Inflammatory macrophage (primary cell): ENCODE measurements at places on chromosomes 11 and 22.
A peak's percentile ranks its signal among the peaks of the same experiment; 100 is the strongest.

- DNase-seq, result no peak
Measured at GRCh38 chr11:125079878-125080530, 16.9 kb downstream of the SLC37A2 start.

DNA sequence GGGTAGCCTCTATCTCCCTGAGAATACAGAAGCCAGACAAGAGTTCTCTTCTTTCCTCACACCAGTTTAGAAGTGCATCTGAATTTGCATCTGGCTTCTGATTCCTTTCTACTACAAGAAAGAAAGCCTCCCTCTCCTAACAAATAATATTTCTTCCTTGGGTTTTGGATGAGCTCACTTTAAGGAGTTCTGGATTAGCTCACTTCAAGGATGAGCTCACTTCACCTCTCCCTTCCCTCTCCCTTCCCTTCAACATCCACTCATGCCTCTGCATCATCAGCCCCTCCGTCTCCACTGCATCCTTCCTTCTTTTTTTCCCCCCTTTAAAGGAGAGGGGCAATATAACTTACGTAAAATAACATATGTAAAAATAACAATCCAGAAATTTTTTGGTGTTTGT is 1.6 kb upstream of the MTNR1B start:
- no peak for DNase-seq

GRCh38 chr22:46297151-46297812 is 612 bp downstream of the GTSE1 start:
- no peak for DNase-seq

GRCh38 chr11:56841210-56841810 is 92.8 kb upstream of the OR9G4 start:
- peak; percentile 60 for DNase-seq

- DNase-seq, result no peak
Measured at GRCh38 chr22:45217345-45217744, 23.3 kb downstream of the KIAA0930 start.

DNA sequence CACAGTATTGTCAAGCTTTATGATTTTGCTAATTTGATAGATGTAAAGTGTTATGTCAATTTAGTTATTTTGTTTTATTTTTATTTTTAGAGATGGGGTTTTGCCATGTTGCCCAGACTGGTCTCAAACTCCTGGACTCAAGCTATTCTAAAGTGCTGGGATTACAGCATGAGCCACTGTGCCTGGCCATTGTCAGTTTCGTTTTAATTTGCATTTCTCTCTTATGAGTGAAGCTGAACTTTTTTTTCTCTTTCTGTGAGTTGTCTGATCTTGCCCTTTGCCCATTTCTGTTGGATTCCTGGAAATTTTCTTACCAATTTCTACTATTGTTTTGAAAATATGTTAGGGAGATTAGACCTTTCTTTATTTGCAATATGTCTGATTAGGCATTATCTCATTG is 15.5 kb downstream of the NEU3 start:
- DNase-seq, result no peak

DNA sequence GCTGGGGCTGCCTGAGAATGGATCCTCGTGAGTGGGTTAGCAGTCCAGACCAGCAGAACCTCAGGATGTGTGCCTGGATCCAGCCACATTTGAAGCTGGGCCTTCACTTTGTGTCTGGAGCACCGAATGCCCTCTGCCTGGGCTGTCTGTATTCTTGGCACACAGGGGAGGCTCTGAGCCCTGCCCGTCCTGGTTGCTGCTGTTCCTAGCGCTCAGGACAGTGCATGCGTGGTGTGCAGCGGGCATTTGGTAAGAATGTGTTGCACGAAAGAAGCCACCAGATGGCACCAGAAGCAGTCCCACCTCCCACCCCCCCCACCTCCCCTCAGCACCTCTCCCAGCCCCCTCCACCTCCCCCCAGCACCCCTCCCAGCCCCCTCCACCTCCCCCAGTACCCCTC is 4.1 kb upstream of the MAPK11 start:
- DNase-seq, result peak; percentile 48
